Choroid plexus epithelial cell (primary cell): ENCODE measurements at places on chromosomes 2 and 18.

- DNase-seq = no peak
These were observed 88.7 kb downstream of the TGOLN2 start for GRCh38 chr2:85239102-85239501.

GRCh38 chr2:193695367-193695766, 1500.6 kb upstream of the TMEFF2 start:
- DNase-seq = peak; percentile 85

DNA sequence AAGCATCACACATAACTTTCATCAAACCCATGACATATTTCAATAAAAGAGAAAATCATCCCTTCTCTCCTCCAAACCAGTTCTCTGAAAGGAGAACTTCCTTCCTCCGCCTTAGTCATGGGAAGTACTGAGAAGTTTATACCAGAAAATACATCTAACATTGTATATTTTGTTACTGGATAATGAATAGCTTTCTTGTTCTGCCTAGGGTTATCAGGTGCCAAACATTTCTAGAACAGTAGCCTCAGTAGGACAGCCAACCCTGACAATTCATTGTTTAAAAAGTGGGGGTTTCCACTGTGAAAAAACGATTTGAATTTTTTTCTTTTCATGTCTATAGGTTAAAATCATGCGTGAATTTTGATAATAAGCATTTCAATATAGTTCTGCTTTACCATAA, 16.0 kb upstream of the DAW1 start:
- DNase-seq = no peak

DNA sequence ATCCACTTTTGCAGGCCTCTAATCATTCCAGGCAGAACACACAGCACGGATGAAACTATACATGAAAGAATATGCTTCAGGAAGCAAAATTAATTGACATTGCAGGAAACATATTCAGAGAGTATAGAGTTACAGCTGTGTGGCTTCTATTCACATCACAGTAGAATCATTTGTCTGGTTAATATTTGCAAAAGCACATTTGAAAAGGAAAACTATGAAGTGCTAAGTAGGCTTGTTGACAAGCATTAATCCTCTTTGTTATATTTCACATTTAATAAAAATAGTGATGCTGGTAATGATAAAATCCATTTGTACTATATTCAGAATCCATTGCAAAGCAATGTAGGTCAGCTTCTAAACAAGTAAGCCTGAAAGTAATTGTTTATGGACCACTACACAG, 32.2 kb upstream of the PIK3C3 start:
- DNase-seq = no peak

DNA sequence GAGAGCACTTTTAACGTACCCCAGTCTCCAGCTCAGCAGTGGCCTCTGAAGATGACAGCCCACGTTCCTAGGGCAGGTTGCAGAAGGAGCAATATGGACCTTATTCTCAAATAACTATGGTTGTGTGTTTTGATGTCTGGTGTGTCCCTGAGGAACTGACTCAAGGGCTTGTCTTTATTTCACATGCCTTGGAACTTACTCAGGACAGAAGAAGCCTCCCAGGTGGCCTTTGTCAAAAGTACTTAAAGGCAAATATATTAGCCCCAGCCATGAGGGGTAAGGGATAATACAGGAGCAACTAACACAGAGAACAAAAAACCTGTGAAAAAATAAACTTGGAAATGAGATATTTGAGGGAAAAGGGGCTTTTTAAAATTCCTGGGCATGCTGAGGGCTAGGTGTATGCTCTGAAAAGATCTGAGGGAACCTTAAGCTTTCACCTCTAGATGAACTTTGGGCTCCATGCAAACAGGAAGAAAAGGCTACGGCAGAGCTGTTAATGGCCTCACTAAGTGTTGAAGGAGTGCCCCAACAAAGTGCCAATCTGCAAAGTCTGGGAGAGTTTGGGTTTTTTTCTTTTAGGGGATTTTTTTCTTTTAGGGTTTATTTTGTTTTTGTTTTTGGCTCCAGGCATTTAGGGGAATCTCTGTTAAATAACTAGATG, 40.3 kb downstream of the SRBD1 start:
- DNase-seq = peak; percentile 16

DNA sequence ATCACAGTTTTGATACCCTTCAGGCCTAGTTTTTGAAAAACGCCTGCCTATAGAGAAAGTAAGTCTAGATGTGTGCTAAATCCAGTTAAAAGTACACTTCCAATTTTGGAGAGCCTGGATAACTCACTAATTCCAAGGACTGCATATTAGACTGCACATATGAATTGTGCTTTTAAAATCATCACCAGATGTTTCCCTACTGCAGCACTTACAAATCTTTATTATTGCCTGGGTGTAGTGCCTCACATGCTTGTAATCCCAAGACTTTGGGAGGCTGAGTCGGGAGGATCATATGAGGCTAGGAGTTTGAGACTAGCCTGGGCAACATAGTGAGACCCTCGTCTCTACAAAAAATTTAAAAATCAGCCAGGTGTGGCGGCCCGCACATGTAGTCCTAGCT, 35.9 kb upstream of the HTR2B start:
- no peak for DNase-seq

DNA sequence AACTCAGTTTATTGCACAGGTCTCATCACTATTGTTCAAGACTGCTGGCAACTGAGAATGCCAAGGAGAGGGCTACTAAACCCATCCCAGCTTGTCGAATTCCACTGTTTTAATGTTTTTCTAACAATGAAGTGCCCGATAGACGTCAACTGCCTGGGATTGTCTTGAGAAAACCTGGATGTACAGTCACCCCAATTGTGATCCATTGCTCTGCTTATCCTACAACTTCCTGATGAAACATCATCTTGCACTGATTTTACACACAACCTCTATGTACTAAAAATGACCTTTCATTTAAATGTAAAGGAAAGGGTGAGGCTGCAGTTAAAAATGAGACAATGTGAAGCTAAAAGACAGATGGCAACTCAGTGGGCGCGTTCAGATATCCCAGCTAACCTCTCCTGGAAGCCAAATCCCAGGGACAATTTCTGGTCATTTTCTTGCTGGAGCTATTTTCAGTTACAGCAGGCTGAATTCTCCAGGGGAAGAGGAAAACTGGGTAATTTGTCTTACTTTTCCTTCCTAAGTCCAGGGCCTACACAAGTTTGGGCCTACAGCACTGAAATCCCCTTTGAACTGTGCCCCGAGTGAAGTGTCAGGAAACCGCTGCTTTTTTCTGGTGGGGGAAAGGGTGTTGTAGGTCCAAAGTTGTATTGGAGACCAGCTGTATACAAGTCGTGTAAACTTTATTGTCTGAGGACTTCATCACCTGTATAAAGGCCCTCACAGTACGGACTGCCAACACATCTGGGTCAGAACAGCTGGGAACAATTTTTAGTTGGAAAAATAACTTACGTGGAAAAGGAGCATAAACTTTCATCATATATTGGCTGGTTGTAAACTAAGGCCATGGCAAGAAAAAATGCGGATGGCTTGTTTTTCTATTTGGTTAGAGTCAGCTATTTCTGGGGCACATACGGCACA, 68.9 kb upstream of the LTBP1 start:
- no peak for DNase-seq

GRCh38 chr2:167249197-167249596, 360.9 kb downstream of the XIRP2 start:
- peak; percentile 34 for DNase-seq

- DNase-seq = peak; percentile 23
These were observed 7.4 kb upstream of the GPR17 start for GRCh38 chr2:127638361-127639110.

GRCh38 chr2:222743251-222743812, 71.9 kb downstream of the MOGAT1 start:
- peak; percentile 53 for DNase-seq

GRCh38 chr18:31155498-31155897, 7.2 kb downstream of the DSC1 start:
- DNase-seq = no peak

DNA sequence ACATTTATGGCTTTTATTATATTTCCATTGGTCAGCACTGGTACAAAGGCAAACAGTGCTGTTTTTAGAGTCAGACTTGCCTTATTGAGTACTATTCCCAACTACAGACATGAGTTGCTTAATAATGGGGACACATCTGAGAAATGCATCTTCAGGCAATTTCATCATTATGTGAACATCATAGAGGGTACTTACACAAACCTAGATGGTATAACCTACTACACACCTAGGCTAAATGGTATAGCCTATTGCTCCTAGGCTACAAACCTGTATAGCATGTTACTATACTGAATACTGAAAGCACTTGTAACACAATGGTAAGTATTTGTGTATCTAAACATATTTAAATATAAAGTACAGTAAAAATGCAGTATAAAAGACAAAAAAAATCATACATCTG, 36.4 kb downstream of the OLA1 start:
- no peak for DNase-seq

DNA sequence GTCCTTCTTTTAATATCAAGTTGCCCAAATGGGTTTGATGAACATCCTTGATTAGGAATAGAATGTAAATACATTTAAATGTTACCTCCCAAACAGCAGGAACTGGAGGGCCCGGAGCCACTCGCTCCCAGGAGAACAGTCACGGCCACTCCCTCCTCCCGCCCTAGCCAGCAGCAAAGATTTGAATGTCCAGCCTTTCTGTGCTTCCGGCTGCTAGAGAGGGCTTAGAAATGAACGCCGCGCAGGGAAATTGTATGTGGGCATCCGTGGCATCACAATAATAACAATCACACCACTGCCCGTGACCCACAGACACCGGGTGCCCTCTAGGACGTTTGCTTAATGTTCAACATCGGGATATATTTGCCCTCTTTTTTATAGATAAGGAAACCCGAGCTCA, 164.9 kb upstream of the SALL3 start:
- no peak for DNase-seq

DNA sequence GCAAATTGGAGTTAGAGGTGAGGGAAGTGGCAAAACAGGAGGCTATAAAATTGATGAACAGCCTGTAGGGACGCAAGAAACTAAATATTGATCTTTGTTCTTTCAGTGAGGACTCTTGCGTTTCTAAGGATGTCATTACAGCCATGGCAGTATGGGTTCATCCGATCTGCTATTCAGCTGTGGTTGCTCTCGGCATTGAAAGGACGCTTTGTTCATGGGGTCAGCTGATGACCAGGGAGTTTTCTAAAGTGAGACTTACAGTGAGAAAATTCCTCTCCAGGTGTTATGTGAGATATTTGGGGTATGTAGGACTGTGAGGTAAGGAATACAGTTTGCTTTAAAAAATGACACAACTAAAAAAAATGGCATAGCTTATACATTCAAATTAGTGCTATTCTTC, 52.7 kb upstream of the PELI1 start:
- no peak for DNase-seq

DNA sequence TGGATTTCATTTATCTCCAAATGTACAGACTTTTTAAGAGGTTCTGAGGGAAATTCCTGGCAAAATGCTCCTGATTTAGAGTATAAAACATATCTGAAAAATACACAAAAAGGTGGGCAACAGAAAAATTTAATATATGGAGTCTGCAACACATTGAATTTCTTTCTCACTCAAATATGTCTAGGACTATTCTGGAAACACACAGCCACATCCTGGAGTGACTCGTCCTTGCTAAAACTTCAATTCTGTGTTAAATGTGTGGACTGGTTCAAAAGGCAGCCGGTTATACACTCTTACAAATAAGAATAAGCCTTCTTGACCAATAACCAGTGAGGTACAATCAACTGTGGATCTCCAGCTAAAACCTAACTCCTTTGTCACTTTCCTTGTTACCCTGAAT, 44.1 kb upstream of the RND3 start:
- DNase-seq = peak; percentile 35

- DNase-seq = peak; percentile 32
These were observed 181.3 kb downstream of the PID1 start for GRCh38 chr2:229089776-229090175.

- peak; percentile 50 for DNase-seq
These were observed 43.6 kb upstream of the VPS54 start for GRCh38 chr2:64062840-64063239.

DNA sequence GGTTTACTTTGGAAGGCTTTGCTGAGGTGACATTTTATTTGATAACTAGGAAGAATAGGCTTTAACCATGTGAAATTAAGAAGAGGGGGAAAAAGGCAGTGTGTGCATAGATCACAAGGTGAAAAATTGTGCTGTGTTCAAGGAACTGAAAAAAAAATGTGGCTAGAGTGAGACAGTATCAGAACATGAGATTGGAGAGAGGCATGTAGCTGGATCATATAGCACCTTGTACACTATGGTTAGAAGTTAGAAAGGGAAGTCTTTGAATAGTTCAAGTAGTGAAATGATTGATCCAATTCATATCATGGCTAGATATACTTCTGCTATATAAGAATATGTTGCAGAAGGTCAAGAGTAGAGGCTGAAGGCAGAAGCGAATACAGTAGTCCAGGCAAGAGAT, 12.3 kb upstream of the TNFRSF11A start:
- DNase-seq = no peak

DNA sequence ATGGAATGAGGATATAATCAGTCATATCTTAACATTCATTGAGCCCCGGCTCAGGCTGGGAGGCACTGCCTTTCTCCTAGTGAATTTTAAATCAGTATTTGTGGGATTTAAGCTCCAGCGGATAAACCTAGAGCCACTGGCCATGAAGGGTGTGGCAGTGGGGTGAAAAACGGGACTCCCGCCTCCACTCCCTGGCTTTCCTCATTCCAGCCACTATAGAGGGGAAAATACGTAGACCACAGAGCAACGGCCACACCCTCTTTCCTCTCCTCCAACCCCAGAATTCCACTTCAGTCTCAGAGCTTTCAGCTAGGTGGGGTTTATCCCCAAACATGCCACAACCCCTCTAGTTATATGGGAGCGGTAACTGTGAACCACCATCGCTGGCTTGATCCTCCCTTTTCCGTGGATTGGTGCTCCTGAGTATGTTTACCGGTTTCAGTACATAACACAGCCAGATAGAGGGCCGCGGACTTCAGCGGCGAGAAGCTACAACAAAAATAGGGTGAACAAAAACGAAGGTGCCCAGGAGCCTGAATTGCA, 70.6 kb upstream of the ITGB6 start:
- no peak for DNase-seq

DNA sequence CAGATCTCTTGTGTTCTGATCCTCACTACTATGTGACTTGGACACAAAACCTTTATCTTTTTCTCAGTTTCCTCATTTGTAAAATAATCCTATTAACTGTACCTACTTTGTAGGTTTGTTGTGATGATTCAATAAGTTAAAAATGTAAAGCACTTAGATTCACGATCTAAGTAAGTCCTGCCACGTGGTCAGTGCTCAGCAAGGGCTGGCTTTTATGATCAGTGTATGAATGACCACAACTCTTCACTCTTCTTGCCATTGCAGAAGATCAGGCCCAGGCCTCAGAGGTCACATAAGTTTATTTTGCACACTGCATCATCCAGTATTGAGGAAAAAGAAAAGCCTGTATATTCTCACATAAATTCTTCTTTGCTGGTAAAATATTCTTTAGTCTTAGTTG, 1192.5 kb upstream of the ACVR2A start:
- peak; percentile 86 for DNase-seq

DNA sequence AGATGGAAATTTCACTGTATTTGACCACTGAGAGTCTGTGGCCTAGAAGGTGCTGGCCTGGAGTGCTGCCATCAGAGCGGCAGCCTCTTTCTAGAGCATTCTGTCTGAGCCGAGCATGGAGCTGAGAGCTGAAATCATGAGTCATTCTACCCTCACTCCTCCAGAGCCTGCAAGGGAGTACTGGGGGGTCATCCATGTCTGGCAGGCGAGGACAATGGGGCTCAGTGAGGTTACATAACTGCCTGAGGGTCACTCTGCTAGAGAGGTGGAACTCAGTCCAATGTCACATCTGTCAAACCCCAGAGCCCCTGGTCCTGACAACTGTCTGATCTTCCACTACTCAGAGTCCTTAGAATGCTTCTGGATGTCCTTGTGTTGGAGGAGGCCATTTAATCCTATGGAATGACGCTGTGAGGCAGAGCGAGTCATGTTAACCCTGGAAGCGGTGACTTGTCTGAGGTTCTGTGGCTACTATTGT, 65.3 kb downstream of the HAUS1 start:
- DNase-seq = peak; percentile 89

- DNase-seq = no peak
These were observed 7.2 kb upstream of the SPOPL start for GRCh38 chr2:138494265-138494966.
